Activated T-helper 1 cell treated with Interleukin-2 at 50 U/mL for 16 hours (primary cell): ENCODE measurements at places on chromosomes 1 and 21.
A peak's percentile ranks its signal among the peaks of the same experiment; 100 is the strongest.

- no peak for DNase-seq
Measured at GRCh38 chr1:219988387-219988786, 57.9 kb downstream of the EPRS1 start.

- no peak for DNase-seq
Measured at GRCh38 chr1:214707306-214708087, 104.5 kb downstream of the CENPF start.

- DNase-seq = no peak
Measured at GRCh38 chr21:21968810-21969209, 970.6 kb downstream of the NCAM2 start.

DNA sequence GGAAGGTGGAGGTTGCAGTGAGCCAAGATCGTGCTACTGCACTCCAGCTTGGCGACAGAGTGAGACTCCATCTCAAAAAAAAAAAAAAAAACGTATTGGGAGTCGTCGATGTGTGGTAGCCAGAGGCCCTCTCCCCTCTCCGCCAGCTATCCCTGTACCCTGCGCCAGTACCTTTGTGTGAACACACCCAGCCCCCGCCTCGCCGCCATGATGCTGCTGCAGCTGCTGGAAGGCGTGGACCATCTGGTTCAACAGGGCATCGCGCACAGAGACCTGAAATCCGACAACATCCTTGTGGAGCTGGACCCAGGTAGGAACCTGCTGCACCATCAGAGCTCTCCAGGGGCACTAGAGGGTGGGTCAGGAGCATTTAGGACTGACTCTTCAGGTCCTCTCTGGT is 12.2 kb downstream of the PINK1 start:
- DNase-seq = no peak

DNA sequence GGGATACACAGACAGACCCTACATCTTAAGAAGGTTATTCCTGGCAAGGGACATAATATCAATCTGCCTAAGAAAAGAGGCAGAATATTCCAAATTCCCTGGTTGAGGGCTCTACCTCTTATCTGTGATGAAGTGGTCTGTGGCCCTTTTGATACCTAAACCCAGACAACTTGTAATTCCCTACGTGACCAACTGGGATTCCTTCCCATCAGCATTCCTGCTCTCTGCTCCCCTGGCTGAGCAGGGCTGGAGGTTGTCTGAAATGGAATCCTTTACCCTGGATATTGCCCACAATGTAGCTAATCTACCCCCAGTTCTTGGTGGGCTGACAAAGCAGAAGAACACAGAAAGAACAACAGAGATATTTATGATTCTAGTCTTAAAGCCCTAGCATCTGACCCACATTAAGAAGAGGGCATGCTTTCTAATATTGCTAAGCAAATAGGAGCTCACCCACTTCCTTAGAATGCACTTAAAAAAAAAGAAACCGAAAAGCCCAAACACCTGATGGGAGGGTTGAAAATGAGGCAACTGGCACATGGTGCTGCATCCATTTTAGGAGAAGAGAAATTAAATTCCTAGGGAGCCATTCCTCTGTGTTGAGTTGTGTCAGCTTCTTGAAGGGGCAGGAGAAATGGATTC is 36.8 kb downstream of the GADD45A start:
- DNase-seq = no peak

GRCh38 chr1:237041795-237042525 is at the start of gene RYR2:
RYR2 (plus strand) TSS chr1:237042184; CDS start chr1:237042522, 338 bp downstream.
- no peak for DNase-seq

DNA sequence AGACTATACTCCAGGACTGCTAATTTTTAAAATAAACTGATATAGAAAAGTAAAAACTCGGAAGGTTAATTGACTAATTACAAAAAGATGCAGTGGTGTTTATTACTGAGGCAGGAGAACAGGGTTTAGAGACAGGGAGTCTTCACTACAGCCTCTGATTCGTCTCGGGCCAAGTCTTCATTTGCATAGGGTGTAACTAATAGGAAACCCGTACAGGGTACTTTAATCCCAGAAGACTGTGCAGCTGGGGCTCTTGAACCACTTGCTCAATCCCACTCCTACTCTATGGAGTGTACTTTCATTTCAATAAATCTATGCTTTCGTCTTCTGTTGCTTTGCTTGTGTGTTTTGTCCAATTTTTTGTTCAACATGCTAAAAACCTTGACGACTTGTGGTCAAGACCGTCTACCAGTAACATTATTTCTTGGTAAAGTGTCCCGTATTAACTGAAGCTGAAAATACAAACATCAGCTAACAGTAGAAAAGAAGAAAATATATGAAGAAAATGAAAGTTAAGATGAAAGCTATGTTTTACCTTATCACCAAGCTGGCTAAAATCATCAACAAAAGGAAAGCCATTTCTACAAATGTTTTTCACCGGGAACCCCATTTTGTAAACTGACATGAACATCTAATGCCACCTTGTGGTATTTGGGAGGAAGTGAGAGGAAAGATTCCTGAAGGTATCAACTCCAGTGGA is 8.0 kb downstream of the SDHB start:
- DNase-seq = no peak

GRCh38 chr21:41615613-41616012 is 107.7 kb upstream of the TMPRSS2 start:
- no peak for DNase-seq

DNA sequence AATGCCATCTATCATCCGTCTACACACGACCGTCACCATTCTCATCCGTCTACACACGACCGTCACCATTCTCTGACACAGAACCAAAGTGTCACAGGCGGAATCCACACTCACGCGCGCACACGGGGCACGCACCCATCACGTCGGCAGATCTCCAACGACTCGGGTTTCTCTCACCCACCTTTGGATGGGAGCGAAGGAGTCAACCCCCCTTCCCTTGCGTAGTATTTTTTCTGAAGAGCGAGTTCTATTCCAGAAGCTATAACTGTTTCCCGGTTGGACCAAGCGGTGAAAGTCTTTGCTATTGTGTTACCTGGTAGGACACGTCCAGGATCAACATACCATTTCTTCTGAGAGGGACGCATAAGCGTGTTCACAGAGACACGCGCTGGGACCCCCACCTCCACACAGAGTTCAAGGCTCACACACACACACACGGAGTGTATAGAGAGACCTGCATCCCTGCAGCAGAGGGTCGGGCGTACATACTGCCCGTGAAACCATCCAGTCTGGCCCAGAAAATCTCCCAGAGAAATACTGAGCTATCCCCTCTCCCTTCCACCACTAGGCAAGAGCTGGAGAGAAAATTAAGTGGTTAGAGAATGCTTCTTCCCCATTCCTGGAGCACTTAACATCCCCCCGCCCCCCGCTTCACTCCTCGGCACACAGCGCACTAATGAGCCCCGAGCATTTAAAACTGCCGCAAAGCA is 741 bp downstream of the DUSP10 start:
- no peak for DNase-seq

- DNase-seq = no peak
Measured at GRCh38 chr21:25176637-25177412, 430.5 kb downstream of the MRPL39 start.

DNA sequence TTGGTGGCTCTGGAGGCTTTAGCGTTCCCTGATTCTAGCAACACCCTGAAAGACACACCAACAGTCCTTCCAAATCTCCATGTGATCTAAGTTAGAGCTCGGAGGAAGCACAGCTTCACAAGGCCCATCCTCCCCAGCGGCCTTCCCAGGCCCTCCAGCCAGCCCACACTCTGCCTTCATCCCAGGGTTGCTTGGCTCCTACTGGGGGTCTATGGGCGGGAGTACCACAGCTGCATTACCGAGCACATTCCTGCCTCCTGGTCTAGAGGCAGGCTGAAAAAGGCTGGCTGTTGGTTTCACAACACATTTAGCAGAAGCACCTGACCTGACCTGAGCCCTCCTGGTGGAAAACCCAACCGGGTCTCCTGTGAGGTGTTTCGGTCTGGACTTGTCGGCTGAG is 54.7 kb upstream of the TRIM67 start:
- DNase-seq = no peak

GRCh38 chr1:86503406-86504136 is 34.8 kb downstream of the CLCA1 start:
- DNase-seq = no peak

DNA sequence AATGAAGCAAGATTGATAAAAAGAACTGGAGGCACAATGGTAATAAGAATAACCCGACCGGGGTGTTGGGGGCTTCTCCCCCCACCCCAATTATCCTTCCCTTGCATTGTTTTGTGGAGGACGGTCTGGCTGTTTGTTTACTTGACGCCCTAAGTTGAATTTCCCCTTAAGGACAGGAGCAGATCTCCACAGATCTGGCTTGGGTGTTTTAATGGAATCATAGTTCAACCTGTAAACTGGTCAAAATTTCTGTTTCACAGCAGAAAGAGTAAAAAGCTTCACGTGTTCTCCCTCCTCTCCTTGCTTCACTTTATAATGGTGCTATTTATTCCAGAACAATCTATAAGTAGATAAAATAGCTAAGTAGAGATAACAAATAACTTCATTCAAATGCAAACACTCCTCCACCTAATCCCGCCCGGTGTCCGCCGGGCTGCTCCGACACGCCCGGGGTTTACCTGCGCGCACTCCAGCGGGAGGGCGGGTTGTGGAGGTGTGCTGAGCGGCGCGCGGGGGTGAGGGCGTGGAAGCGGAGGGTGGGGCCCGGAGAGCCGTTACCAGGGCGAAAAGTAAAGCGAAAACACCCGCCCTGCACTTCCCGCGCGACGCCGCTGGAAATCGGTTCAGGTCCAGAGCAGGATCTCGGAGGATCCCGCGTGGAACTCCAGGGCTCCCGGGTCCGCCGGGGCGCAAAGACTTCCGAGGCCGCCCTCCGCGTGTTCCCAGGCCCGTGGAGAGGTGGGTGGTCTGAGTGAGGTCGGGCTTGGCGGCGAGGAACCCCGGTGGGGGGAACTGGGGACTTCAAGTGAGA is 2.0 kb upstream of the ATF3 start:
- peak; percentile 25 for DNase-seq

GRCh38 chr1:182229921-182230491 is 161.6 kb downstream of the GLUL start:
- DNase-seq = no peak

DNA sequence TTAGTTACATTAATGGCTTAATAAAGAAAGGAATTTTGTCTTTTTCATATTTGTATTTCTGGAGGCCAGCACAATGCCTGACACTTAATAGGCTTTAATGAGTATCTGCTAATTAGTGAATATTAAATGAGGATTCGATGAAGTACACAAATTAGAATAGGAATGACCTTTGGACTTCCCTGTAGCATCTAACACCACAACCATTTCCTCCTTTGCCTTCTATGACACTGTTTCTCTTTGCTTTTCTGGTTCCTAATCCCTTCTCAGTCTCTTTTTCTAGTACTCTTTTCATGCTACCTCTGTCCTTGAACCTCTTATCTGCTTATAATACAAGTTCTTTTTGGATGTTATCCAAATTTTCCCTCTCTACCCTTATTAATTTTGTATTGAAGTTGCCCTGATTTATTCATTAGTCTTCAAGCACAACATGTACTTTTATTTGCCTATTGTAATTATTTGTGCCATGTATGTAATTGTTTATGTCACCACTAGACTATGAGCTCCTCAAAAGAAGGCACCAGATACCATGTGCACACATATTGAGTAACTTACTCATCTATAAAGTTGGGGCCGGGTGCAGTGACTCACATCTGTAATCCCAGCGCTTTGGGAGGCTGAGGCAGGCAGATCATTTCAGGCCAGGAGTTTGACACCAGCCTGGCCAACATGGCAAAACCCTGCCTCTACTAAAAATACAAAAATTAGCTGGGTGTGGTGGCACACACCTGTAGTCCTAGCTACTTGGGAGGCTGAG is 23.8 kb downstream of the RPS27 start:
- no peak for DNase-seq

DNA sequence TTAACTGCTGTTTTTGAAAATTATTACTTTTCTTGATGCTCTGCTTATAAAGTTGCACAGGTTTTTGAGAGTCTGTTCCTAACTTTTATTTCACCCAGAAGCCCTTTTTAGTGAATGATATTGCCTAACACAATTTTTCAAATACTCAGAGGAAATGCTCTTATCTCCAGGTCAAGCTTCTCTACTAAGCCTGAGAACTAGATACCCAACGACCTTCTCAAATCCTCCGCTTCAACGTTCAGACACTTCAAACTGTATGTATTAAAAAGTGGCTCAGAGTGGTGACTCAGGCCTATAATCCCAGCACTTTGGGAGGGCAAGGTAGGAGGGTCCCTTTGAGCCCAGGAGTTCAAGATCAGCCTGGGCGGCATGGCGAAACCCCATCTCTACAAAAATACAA is 88.5 kb downstream of the ASH1L start:
- DNase-seq = no peak

- no peak for DNase-seq
Measured at GRCh38 chr1:60126723-60127122, 53.2 kb upstream of the C1orf87 start.

GRCh38 chr1:157781048-157781447 is 4.1 kb upstream of the FCRL2 start:
- no peak for DNase-seq

- DNase-seq = no peak
Measured at GRCh38 chr1:236159704-236160539, 17.6 kb downstream of the GPR137B start.

- no peak for DNase-seq
Measured at GRCh38 chr1:94828251-94828650, 8.1 kb downstream of the SLC44A3 start.

GRCh38 chr1:233721004-233721595 is 107.2 kb downstream of the KCNK1 start:
- DNase-seq = no peak

DNA sequence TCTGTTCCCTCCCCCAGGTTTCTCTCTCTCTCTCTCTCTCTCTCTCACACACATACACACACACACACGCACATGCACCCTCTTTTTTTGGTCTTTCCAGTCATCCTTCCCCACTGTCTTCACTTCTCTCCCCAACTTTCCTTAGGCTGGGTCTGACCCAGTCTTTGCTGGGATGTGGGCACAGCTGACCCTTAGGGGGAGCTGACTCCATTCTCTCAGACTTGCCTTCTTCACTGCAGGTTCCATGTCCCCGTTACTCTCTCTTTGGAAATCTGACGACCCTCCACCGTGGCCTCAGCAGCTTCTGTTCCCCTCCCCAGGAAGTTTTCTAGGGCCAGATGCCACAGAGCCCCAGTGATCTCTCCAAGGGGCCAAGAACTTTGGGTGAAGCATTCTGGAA is 2.1 kb downstream of the DISP3 start:
- DNase-seq = no peak

GRCh38 chr1:151352021-151352718 is 5.1 kb upstream of the RFX5 start:
- no peak for DNase-seq

GRCh38 chr21:35779690-35780570 is 280.4 kb downstream of the SETD4 start:
- no peak for DNase-seq

- DNase-seq = peak; percentile 14
Measured at GRCh38 chr1:17335821-17336710, 28.1 kb downstream of the PADI4 start.

GRCh38 chr1:229015806-229016205 is 255.1 kb upstream of the RAB4A start:
- no peak for DNase-seq

GRCh38 chr1:216807696-216808095 is 84.5 kb upstream of the ESRRG start:
- no peak for DNase-seq

DNA sequence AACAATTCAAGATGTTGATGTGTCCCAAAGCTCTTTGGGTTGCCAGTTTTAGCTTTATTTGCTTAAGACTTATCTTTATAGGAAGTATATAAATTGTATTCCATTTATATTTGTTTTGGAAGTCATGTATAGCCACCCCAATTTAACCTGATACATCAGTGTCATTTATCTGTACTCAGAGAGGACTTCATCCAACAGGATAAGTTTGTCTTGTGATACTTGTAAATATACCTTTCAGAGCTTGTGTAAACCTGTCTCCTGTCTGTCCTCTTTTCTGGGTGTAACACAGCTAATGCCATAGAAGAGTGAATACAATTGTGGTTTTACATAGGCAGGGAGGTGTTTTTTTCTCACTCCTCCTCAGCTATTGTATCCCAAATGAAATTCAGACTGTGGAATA is 10.4 kb downstream of the PTGFR start:
- no peak for DNase-seq
